ENCODE measurements at places on chromosomes 11 and 22.

DNA sequence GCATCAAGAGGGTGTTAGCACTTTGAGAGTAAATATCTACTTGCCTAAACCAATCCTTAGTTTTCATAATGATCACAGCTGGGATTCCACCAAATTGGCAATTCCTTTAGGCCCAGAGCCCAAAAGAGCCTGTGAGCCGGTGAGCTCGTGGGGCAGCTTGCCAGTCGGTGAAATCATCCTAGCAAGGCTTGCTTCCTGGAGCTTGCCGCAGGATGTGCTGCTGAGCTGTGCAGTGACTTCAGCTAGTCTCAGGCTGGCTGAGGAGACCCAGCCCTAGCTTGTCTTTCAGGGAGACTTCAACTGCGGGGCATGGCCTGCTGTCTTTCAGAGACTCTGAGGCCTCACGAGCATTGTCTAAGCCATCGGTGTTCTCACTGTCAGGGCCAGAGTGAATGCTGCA is 73.6 kb upstream of the SUSD2 start:
- DNase-seq = peak; percentile 65

DNA sequence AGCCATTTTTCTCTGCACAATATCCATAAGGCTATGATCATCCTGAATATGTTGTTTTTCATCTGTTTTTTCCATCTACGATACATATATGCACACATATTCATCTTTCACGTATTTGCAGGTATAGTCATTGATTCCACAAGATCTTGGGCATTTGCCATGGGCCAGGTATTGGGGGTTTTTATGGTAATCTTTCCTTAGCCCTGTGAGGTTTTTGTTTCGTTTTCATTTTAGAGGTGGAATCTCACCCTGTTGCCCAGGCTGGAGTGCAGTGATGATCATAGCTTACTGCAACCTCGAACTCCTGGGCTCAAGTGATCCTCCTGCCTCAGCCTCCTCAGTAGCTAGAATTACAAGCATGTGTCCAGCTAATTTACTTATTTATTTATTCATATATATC is 20.0 kb downstream of the CD6 start:
- DNase-seq = no peak

DNA sequence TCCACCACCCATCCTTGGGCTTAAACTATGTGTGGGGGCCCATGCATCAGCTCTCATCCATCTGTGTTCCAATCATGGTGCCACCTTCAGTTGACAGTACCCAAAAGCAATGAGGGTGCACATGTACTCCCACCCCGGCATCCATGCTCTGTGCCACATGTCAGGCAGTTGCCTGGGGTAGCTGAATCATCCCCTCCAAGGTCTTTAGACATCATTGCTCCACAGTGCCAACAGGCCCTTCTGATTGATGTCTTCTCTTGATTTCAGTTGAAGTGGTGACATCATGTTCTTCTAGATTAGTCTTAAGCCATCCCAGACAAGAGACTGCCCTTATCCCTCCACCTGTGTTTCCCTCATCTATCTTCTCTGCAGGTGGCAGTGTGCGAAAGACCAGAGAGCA is 42.5 kb downstream of the TMPRSS5 start:
- no peak for DNase-seq

- no peak for DNase-seq
Observed at GRCh38 chr22:29461263-29461662, 18.8 kb upstream of the NEFH start.

GRCh38 chr11:59141673-59142460 is 789 bp upstream of the FAM111A start:
- DNase-seq = no peak

GRCh38 chr11:27203077-27203647 is 159.9 kb downstream of the CCDC34 start:
- DNase-seq = no peak

GRCh38 chr11:125262194-125262829 is 97.8 kb downstream of the PKNOX2 start:
- no peak for DNase-seq

GRCh38 chr22:19840955-19841640 is 13.6 kb downstream of the GNB1L start:
- no peak for DNase-seq

DNA sequence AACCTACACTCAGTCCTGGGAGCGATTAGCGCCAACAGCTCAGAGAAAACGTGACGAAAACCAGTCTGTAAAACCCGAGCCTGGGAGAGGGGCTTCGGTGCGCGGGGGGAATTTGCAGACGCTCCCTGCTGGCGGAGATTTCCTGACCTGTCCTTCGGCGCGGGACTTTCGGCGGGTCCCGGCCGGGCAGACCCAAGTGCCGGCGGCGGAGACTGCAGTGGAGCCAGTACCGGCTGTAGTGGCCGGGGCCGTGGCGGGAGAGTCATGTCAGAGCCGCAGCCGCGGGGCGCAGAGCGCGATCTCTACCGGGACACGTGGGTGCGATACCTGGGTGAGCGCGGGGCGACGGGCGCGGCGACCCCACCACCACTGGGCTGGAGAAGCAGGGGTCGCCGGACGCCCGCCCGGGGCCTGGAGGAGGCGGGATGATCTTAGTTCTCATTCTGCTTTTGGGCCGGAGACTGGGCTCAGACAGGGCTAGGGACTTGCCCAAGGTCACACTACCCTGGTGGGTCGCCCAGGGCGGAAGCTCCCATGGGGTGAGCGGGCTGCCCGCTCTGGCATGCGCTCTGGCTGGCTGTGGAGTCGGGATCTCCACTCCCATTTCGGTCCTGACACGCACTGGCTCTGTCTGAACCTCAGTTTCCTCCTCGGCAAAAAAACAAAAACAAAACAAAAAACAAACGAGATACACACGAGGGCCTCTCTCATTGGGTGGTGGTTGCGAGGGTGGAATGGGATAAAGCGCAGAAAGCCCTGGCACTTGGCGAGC is at the start of gene MTFP1:
TSS of gene MTFP1 (plus strand) at position 153 of the 772 bp plus-strand sequence. CDS start at position 265, 112 bp downstream.
- DNase-seq = peak; percentile 63

GRCh38 chr22:50730941-50731661 is 6.9 kb upstream of the ACR start:
- DNase-seq = no peak

GRCh38 chr11:20261526-20261925 is 101.3 kb upstream of the DBX1 start:
- no peak for DNase-seq

DNA sequence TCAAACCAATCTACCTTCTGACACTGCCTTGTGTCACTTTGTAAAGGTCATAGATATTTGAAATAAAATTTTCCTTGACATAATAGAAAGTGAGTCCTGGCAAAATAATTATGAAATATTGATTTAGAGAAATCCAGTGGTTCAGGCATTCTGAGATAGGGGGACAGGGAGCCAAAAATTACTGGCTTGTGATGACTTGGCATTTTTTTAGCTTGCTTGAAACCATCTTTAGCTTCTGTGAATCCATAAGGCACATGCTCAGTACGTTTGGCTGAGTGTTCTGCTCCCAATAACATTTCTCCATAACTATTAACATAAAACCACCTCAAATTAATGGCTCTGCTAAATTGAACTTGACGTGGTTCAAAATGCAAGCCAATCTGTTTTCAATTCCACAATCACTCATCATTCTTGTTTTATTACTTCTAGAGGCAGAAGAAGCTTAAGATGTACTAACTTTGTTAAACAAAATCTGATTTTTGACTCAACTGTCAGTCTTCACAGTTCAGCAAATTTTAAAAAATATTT is 209.0 kb downstream of the LRRC4C start:
- no peak for DNase-seq
